Iris pigment epithelial cell (primary cell): ENCODE measurements at places on chromosomes 4 and X.

DNA sequence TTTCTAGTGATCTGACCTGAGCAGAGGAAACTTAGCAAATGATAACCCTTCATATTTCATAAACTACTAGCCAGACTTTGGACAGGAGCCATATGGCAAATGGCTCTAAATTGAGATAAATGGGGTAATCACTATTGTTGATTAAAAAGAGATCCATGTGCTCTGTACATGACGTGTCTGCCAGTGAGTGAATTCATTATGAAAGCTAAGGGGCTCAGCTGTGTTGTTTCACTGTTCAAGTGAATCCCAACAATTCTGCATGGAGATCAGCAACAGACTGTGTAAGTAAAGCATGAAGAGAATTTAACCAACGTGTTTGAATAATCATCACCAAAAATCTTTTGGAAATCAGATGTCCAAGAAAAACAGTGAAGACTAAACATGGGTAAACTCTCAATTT lies 9.5 kb upstream of the QRFPR start:
- DNase-seq = no peak

- peak; percentile 78 for DNase-seq
These were observed 7.2 kb upstream of the MAGIX start for GRCh38 chrX:49155243-49155899.

GRCh38 chr4:108227923-108228322 lies 59.2 kb upstream of the LEF1 start:
- DNase-seq = no peak

DNA sequence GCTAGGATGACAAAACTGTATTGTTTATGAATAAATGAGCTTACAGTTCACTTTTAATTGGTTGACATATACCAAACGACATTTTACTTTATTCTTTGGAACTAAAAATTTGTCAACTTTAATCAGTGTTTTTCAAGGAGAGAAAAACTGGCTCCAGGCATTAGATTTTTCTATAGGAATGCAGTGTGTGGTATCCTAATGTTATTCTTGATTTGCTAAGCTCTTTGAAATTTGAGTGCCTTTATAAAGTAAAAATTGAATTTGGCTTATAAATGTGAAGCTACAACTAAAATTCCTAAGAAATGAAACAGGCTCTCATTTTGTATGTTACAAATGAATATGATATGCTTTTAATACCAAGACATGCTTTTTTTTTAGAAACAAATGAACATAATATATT lies 442.2 kb upstream of the TRAM1L1 start:
- DNase-seq = no peak

DNA sequence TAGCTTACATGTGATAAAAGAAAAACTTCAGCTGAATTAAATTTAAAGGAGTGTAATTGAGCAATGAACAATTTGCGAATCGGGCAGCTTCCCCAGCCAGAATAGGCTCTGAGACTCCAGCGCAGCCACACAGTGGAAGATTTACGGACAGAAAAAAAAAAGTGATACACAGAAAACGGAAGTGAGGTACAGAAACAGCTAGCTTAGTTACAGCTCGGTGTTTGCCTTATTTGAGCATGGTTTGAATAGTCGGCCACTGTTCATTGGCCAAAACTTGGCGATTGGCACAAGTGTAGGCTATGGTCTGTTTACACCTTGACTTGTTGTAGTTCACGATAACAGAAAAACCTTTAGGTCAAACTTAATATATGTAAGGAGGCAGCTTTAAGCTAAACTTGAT lies 16.7 kb upstream of the SUPT20HL1 start:
- no peak for DNase-seq

DNA sequence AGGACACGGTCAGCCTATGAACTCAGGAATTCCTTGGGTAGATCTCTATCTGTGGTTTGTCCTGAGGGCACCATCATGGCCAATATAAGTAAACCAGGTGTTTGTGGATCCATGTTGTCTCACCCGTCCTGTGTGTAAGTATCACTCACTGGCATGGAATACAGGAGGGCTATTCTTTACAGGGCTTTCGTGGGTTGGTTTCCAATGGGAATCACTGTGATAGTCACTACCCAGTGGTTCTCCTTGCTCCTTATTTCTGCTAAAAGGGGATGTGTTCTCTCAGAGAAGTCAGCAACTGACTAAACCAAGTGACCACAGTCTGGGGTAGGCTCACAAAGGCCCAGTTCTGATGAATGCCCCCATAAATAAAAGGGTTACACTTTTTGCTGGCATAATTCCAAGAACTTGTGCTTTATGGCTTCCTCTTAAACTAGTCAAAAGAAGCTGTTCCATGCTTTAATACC lies 236.7 kb upstream of the JADE1 start:
- no peak for DNase-seq

DNA sequence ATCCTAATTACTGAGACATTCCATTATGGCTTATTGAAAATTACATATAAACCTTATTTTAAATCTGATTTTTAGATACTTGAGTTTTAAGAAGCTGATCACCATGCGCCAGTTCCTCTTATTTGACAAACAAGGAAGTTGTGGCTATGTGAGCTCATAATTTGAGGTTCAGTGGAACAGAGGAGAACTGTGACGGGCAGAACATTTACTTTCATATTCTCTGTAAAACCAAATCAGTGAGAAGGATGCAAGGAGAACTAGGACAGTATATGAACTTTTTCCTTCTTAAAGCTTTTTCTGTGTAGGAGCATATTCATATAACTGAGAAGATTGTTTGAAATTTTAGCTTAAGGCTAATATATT lies 25.3 kb downstream of the STIM2 start:
- DNase-seq = no peak

GRCh38 chrX:123422875-123423274 lies 238.8 kb downstream of the GRIA3 start:
- peak; percentile 35 for DNase-seq

DNA sequence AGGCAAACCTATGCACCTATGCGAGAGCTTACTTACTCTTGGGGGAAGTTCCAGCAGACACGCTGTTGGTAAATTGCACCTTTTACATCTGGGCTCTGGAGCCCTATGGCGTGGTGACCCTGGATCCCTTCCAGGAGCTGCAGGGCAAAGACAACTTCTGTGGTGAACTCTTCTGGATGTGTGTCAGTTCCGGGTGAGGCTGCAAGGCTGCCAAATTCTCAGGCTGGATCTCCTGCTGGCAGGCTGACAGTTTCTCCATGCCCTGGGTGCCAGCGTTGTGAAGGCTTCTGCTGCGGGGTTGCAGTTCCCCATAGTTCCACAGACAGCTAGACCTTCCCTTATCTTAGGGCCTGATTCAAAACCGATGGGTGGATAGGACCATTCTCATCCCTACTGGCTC lies 37.9 kb downstream of the RAP2C start:
- DNase-seq = no peak

- peak; percentile 58 for DNase-seq
These were observed 128.5 kb upstream of the ARX start for GRCh38 chrX:25144043-25144940.

DNA sequence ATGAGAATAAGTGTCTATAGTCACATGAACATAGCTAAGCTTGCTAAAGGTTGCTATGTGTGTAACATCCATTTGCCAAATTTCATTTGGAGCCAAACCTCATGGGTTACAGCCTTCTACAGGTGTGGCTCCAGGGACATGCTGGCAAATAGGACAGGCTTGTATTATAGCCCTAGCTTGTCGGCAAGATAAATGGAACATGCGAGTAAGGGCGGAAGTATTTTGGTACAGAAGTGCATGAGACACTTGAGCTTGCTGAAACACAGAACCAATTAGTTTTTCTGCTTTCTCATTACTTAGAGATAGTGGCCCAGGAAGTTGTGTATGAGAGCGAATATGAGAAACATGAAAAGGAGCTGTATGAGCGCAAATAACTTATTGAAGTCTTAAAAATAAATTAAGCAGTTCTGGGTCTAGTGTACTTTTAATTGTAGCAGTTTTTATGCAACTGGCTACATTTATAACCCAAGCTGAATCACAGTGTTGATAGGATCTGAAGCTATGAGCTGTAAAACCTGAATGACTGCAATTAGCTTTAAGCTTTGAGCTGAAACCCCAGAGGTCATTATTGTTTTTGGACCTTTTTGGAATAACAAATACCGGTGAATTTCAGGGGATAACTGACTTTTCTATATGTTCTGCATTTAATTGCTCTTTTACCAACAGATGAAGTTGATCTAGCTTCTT lies 64.6 kb downstream of the KDM5C start:
- no peak for DNase-seq

- no peak for DNase-seq
These were observed 72.3 kb downstream of the ZNF518B start for GRCh38 chr4:10384974-10385373.

- peak; percentile 23 for DNase-seq
These were observed 178.7 kb downstream of the DCTD start for GRCh38 chr4:182738283-182739047.

DNA sequence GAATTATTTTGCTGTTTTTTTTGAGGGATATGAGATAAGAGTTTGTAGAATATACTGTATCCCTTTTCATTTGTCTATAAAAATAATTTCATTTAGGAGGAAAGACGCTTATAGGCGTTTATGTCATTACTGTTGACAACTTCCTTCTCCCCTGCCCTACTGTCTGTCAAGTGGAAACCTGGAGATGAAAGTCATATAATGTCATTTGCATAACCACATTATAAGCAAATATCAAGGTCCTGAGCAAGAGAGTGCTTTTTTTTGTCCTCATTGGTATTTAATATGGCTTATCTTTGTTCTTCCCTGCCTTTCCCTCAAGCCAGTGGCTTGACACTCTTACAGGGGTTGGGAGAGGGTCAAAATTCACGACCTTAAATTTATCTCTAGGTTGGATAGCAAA lies 55.8 kb downstream of the LRP2BP start:
- DNase-seq = no peak

- no peak for DNase-seq
These were observed 96.5 kb upstream of the DHX15 start for GRCh38 chr4:24680746-24681448.

DNA sequence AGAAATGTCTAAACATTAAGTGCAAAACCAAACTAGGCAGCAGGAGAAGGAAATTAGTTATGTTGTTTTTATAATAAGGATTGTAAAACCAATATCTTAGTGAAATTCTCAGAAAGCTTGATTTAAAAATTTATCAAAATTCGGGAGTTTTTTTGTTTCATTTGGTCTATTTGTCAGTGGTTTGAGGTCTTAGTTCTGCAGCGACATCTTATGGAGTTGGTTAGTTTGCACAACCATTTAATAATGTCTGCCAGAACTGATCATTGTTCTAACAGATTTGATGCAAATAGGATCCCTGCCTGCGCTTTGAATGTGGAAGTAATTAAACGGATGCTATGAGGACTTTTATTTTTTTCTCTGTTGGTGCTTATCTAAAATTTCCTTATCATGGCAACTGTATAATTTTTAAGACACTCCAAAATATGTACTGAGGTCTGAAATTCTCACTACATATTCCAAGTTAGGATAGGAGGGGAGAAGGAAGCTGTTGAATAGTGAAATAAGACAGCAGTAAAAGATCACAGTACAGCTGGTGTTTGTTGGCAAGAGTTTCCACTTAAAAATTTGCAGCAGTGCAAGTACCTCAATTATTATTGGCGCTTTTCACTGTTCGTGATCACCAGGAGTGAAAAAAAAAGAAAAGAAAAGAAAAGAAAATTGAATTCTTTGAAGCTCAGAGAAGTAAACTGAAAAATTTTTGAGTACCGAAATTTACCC lies 2521.4 kb downstream of the ARAP2 start:
- peak; percentile 16 for DNase-seq

DNA sequence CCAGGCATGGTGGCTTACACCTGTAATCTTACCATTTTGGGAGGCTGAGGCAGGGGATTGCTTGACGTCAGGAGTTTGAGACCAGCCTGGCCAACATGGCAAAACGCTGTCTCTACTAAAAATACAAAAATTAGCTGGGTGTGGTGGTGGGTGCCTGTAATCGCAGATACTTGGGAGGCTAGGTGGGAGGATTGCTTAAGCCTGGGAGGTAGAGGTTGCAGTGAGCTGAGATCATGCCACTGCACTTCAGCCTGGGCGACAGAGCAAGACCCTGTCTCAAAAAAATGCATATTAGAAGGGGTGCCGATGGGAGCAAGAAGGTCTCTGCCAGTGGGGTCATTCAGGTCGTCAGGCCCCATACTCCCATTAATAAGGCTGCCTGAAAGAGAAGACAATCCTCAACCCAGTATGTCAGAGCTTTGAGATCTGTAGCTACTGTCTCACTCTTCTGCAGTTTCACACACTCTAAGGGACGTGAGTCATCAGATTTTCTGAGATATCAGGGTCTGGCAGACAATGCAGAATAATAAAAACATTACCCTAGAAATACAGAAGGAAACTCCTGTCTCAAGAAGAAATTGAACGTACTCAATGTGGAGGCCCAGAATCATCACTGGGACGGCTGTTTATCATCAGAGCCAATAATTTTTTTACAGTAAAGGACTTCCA lies 176.7 kb upstream of the FAT1 start:
- peak; percentile 93 for DNase-seq

DNA sequence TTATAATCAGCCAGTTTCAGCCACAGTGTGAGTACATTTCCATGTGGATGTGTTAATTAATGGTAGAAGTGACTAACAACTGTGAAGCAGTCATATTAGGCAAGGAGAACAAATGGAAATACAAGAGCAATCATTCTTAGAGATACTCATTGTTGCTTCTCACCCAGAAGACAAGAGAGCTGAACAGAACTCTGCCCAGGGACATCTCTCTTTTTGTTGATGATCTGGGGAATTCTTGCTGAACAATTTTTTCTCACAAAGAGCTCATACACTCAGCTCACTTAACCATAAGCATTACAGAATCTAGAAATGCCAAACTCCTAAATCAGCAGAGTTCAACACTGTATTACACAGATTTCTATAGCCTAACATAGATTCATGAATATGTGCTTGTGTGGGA lies 150.1 kb downstream of the COMMD8 start:
- DNase-seq = no peak

GRCh38 chrX:68874076-68874475 lies 45.3 kb downstream of the EFNB1 start:
- DNase-seq = no peak

- DNase-seq = peak; percentile 32
These were observed 568 bp upstream of the CASP6 start for GRCh38 chr4:109703664-109704361.

DNA sequence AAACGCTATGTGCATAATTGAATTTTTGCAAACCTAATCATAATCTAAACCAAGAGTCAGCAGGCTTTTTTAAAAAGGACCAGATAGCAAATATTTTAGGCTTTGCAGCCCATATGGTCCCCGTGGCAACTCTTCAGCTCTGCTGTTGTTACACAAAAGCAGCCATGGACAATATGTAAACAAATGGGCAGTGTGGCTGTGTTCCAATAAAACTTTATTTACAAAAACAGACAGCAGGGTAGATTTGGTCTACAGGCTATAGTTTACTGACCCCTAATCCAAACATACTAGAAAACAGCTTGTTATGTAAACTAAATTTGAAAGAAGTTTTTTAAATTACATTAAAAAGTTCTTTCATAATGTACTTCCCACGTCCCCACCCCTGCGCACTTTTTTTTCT lies 53.1 kb downstream of the FUNDC1 start:
- no peak for DNase-seq

- no peak for DNase-seq
These were observed 27.1 kb upstream of the MAPK10 start for GRCh38 chr4:86386817-86387415.

- DNase-seq = peak; percentile 58
These were observed 7.6 kb downstream of the FABP2 start for GRCh38 chr4:119314356-119314755.

GRCh38 chrX:39752815-39753214 lies 344.9 kb downstream of the BCOR start:
- DNase-seq = peak; percentile 60
